Fibroblast of skin of right quadriceps (primary cell): ENCODE measurements at places on chromosomes 11 and 22.

DNA sequence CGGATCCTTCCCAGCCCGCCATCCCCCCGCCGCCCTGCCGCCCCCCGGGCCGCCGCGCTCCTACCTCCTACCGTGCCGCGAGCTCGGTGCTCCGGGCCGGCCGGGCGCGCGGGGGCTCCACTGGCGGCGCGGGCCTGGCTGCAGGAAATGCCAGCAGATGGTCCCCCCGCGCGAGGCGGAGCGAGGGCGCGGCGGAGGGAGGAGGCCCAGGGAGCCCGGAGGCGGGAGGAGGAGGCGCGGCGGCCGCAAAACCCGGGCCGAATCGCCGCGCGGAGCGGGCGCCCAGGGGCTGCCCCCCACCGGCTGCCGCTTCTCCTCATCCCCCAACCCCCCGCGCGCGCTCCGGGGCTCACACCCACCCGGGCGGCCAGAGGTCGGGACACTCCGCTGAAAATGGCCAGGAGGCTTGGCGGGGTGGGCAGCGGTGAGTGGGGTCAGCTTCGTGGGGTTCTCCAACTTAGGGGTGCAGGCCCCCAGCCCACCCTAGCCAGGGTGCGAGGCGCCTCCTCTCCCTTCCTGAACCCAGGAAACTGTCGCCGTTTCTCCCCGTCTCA lies at the start of gene OSBPL5:
TSS of gene OSBPL5 (minus strand) at position 159 of the 554 bp plus-strand sequence. CDS start 36,162 bp downstream, outside the sequence.
- DNase-seq = peak; percentile 72

- peak; percentile 59 for DNase-seq
Observed at GRCh38 chr11:128963744-128964325, 21.2 kb upstream of the TP53AIP1 start.

DNA sequence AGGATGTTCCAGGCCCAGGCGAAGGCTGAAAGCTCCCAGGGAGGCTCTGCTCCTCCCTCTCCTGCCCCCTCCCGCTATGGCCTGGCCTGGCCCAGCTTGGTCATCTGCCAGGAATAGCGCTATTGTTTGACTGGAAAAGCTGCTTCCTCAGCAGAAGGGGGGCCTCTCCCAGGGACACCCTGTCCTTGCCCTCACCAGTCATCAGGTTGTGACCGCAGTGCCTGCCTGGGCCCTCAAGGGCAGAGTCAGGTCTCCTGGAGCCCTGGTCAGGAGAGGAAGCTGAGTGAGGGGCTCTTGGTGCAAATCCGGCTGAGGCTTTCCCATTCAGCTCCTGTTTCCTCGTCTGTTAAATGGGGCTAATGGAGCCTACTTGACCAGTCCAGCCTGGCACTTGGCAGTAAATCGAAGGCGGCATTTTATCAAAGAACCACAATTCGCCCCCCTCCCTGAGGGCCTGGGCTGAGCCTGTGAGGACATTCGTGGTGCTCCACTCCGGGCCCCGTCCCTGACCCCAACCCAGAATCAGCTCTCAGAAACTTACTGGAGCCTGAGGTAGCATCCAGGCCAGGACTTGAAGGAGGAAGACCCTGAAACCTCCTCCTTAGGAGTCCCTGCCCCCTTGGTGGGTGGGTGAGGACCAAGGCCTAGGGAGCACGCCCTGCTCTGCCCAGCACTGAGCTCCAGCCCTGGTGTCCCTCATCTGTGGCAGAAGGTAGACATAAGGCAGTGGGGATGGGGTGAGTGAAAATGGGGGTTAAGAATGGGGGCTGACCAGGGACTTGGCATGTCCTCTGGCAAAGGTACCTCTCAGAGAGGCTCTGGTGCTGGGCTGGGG lies 2.0 kb upstream of the CASTOR1 start:
- no peak for DNase-seq

DNA sequence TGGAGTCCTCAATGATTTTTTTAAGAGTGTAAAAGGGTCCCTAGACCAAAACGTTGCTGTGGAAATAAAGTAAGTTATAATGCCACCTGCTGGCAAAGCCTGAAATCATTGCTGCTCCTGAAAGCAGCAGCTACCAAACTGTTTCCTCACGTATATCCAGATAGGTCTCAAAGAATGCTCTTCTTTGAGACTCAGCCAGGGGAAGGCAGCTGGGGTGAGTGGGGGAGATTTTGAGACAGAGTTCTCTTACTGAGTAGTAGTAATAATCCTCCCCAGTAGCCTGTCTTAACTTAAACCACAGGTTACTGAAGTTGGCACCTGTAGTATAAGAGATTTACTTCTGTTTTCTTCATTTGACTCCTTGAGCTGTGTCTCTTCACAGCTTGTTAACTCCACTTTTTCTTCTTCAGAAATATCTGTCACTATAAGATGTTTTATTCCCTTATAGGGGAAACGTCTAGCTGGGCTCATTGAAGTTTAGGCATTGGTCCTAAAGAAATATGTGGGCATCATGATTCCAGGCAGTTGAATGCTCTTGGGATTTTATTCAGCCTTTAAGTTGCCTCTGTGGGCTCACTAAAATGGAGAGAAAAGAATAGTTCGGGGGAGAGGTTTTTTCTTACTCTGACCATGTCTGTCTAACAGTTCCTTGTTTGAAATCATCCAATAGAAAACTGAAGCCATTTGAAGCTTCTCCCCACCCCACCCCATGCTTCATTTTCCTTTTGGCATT lies 77.9 kb downstream of the BTBD10 start:
- peak; percentile 54 for DNase-seq

DNA sequence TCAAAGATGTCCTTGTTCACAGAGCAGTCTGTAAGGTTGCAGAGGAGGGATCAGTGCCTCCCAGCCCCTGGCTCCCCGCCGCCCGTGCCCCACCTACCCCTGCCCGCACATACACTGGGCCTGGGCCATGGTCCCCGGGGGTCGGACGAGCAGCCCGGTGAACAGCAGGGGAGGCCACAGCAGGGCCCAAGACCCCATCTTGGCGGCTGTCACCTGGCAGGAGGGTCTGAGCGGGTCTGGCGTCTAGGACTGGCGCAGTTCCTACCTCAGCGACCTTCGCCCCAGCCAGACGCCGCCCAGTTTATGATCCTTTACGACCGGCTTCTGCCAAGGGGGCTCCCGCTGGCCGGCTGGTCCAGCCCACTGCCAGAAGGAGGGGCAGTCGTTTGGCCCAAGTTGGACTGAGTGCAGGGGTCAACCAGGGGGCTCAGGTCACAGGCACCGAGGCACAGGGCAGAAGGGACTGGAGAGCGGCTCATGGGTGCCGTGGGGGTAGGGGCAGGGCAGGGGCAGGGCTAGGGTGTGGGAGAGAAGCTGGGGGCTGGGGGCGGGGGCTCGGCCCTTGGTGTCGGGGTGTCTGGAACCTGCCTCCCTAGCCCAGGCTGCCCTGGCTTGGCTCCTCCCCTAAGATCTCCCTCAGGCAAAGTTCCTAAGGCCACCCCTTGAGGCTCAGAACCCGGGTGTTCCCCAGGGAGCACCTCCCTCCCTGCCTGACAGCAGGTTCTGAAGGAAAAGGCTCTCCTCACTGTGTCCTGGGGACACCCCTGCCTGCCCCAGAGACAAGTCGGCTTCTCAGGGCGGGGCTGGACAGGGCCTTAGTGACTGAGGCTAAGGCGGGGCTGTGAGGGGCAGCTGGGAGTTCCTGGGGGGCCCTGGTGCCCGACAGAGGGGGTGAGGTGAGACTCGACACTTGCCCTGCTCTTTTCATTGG lies at the start of gene CDHR5:
TSS of gene CDHR5 (minus strand) at position 251 of the 931 bp plus-strand sequence. CDS start at position 198, 53 bp downstream.
- DNase-seq = no peak

- no peak for DNase-seq
Observed at GRCh38 chr11:62540804-62541701, 5.6 kb downstream of the AHNAK start.

DNA sequence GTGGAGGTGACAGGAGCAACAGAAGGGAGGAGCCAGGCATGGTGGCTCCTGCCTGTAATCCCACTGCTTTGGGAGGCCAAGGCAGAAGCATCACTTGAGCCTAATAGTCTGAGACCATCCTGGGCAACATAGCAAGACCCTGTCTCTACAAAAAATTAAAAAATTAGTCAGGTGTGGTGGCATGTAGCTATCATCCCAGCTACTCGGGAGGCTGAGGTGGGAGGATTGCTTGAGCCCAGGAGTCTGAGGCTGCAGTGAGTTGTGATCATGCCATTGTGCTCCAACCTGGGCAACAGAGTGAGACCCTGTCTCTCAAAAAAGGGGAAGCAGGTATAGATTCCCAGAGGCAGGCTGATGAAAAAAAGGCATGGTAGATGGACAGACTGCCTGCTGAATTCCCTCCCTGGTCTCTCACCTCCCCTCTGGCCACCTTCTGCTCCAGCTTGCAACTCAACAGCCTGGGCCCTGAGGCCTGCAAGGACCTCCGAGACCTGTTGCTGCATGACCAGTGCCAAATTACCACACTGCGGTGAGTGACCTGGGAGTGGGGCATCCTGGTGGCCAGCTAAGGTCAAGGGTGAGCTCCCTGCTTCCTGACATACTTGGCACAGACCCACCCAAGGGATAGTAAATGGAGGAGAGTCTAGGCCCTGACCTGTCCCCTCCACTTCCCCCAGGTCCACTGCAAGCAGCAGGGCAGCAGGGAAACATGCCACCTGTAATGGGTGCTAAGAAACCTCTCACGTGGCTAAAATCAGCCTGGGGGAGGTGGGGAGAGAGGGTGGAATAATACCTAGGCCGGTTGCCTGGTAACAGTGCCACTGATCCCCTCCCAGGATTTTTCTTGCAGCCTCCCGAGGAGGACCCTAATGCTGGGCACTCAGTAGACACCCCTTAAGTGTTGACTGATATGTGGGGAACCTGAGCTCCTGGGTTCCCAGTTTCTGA lies 4.3 kb upstream of the NHERF4 start:
- DNase-seq = no peak

GRCh38 chr11:21446939-21447590 lies 745.8 kb upstream of the ANO5 start:
- no peak for DNase-seq

GRCh38 chr11:11416502-11416901 lies 63.5 kb upstream of the CSNK2A3 start:
- peak; percentile 88 for DNase-seq

GRCh38 chr11:69328231-69328630 lies 34.3 kb downstream of the MYEOV start:
- DNase-seq = no peak

DNA sequence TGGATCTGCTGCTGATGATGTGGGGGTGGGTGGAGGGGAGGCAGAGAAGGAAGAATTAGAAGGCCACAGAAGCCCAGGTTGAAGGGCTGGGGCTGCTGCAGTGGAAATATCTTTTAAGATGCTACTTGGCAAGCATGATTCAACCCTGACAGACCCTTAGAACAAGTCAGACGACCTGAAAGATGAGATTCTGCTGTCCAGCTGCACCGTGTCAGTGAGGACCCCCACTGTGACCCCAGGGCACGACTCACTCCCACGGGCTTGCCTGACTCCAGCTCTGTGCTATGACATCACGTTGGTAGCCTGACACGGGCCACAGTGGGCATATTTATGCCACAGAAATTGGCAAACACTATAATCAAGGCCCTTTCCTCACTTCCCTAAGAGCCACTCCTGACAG lies 36.0 kb downstream of the LRFN4 start:
- no peak for DNase-seq

GRCh38 chr11:560305-561147 lies at the start of the genes LMNTD2 and RASSF7:
TSS of gene LMNTD2 (minus strand) at chr11:560738. CDS start at chr11:560716, 22 bp downstream.
TSS of gene RASSF7 (plus strand) at chr11:560970. CDS start at chr11:561769, 799 bp downstream.
- DNase-seq = peak; percentile 80

DNA sequence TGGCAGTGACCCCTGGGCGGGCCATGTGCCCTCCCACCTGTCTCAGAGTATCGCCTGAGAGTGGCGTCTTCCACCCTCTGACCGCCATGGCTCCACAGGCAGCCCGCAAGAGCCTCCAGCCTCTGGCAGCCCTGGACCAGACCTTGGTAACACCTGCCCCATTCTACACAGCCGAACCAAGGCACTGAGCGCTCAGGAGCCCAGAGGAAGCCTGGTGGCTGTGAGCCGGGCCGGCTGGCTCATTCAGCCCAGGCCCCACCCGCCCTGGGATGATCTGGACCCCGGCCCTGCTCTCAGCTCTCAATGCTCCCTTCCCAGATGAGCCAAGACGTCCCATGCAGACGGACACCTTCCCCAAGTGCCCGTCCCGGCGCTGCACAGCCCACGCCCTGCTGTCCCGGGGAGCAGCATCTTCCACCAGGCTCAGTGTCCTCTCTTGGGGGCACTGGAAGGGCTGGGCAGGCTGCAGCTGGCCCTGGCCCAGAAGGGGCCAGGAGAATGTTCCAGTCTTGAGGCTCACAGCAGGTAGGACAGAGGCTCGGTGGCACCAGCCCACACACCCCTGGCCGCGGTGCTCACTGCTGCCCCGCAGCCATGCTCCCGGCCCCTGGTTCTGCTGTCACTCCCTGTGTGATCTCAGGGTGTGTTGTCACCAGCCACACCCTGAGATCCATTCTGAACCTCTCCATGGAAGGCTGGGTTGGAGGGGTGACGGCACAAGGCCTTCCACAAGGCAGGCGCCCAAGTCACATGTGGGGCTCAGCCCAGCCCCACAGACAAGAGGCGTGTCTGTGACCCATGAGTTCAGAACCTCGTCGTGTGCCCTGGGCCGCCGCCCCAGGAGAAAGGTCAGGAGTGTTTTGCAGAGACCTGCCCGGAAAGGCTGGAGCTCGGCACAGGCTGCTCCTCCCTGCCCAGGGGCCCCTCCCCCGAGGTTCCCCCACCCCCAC lies 24.2 kb upstream of the PPARA start:
- no peak for DNase-seq

DNA sequence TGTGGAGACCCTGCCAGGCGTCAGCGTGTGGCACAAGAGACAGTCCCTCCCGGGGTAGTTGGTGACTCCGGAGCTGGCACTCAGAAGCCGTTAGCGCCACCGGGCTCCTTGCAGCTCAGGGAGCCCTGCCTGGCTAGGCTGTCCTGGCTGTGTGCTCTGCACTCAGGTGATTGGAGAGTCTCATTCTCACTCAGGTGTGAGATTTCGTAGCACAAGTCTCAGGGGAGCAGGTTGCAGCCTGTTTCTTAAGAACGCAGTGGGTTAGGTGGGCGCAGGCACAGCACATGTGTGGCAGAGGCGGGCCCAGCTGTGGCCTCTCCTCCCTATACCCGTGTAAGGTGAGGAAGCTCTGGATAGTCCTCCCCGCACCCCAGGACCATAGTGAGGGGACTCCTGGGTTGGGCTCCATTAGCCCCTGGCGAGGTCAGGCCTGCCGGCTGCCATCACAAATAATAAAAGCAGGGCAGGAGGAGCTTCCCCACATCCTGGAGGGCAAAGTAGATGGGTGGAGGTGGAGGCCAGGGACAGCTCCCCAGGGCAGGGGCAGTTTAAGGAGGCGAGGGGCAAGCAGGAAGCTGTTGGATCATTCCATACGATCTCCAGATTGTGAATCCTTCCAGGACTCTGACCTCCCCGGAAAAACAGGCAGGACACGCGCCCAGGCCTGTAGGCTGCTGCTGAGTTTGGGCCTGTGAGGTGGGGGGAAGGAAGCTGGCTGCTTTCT lies 39.4 kb downstream of the SBF1 start:
- no peak for DNase-seq

GRCh38 chr11:94741022-94741679 lies 27.0 kb upstream of the AMOTL1 start:
- DNase-seq = peak; percentile 63

DNA sequence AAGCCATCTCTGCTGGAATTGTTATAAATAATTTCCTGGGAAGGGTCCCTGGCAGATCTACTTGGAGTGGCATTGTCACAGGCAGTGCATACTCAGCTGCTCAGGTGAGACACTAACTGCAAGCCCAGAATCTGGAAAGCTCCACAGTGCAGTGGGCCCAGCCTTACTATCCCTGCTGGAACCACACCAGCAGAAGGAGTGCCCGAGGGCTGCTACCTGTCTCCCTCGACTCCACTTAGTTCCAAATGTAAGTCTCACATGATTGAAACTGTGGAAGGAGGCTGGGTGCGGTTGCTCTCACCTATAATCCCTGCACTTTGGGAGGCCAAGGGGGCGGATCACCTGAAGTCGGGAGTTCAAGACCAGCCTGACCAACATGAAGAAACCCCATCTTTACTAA lies 14.3 kb upstream of the SYVN1 start:
- no peak for DNase-seq
